ENCODE measurements at places on chromosomes 11 and 22.

DNA sequence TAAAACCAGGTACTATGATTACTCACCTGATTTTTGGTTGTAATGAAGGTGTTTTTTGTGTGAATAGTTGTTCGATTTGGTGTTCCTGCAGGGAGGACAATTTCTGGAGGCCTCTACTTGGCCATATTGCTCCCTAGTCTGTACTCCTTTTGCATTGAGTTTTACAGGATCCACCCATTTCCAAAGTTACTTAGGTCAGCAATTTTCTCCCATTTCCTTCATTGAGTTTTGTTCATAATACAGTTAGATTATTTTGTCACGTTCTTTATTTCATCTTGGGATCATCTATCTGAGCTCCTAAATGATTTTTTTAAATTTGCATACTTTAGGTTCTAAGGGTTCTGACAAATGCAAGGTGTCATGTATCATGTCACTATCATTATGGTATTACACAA is 20.1 kb upstream of the AQP11 start:
- ATAC-seq, result no peak

DNA sequence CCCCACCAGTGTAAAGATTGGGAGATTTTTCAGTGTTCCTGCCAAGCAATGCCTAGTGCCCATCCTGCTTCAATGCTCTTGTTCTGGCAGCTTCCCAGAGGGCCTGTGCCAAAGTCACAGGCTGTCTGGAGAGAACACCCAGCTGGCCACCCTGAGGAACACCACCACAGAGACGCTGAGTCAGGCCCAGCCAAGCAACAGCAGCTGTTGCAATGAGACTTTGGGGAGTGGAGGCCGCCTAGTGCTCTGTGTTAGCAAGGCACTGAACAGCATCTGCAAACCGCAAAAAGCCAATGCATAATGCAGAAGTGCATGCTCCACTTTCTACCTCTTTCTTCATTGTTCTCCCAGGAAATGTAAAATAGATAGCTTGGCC is 168.1 kb downstream of the NXPE2 start:
- ATAC-seq, result no peak

DNA sequence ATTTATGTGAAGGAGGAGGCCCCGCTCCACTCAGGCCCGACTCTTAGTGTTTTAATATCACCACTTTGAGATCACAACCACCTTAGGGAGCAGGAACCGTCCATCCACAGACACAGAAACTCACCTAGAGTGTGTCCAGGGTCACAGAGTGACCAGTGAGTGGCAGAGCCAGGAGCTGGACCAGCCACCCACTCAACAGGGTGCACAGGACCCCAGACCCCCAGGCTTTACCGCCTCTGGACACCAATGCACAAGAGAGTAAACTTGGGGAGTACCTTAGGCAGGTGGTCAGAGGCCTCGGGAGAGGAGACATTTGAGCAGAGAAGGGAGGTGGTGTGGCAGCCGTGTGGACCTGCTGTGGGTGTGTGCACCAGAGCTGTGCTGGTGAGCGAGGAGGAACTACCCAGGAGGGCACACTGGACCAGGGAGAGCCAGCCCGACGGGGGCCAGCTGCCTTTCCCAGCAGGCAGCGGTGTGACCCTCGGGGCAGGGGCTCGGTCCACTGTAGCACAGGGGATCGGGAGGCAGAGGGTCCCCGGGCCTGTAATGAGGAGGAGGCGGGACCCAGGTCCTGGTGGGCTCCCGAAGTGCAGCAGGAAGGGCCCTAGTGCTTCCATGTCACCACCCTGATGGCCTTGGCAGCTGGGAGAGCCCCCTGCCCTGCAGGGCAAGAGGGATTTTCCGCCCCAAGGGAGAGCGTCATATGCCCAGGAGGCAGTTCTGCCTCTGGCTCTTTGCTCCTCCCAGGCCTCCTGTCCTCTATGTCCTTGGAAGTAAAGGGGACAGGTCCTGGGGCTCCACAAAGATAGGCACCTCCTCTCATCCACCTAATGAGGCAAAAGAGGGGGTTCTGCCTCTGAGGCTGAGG is 7.5 kb upstream of the NLRP6 start:
- no peak for ATAC-seq

DNA sequence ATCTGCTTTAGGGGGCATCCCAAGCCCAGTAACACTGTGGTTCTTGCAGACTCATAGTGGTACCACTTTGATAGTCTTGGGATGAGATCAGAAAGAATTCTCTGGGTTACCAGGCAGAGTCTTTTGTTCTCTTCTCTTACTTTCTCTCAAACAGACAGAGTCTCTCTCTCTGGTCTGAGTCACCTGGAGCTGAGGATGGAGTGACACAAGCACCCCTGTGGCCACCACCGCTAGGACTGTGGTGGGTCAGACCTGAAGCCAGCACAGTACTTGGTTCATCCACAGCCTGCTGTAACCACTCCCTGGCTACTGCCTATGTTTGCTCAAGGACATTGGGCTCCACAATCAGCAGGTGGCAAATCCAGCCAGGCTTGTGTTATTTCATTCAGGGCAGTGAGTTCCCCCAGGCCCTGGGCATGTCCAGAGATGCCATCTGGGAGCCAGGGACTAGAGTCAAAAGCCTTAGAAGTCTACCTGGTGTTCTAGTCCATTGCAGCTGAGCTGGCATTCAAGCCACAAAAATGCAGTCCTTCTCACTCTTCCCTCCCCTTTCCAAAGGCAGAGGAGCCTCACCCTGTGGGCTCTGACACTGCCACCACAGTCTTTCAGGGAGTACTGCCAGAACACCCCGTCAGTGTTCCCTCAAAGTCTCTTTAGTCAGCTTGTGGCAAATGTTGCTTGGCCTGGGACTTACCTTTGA is 29.9 kb downstream of the ENDOD1 start:
- ATAC-seq, result no peak

- ATAC-seq, result no peak
Measured at GRCh38 chr11:86900162-86900561, 55.0 kb downstream of the FZD4 start.

- no peak for ATAC-seq
Measured at GRCh38 chr22:27489178-27489675, 312.3 kb downstream of the MN1 start.

DNA sequence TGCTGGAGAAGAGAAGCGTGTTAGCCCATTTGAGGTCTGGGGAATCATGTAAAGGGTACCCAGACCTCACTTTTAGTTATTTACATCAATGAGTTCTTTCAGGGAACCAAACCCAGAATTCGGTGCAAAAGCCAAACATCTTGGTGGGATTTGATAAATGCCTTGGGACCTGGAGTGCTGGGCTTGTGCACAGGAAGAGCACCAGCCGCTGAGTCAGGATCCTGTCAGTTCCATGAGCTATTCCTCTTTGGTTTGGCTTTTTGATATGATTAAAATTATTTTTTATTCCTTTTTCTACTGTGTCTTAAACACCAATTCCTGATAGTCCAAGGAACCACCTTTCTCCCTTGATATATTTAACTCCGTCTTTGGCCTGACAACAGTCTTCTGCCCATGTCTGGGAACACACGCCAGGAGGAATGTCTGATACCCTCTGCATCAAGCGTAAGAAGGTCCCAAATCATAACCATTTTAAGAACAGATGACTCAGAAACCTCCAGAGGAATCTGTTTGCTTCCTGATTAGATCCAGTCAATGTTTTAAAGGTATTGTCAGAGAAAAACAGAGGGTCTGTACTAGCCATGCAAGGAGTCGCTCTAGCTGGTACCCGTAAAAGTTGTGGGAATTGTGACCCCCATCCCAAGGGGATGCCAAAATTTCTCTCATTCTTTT is 65.2 kb downstream of the ALX4 start:
- no peak for ATAC-seq

DNA sequence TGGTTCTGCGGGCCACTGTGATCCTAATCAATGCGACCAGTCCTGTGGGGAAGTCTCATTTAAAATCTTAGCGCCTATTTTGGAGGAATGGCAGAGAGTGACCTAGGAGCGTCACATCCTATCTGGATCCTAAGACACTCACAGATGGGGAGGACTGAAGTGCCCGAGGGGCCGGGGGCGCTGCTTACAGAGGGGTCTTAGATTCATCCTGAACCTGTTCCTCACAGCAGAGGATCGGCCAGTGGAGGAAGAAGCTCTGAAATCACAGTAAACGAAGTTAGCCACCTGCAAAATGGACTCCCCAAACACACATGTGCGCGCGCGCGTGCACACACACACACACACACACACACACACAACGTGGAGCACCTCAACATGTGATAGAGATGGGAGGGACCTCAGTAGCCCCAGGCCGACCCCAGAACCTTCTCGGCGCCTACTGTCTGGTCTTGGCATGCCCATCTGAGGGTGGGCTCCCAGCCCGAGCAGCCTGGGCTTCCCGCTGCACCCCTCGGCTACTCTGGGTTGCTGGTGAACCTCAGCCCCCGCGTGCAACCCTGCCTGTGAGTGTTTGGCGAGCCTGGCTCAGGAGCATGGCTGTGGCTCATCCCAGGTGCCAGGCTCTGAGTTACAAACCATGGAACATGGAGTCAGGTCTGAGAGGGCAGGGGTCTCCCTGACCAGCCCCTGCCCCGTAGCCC is 613.3 kb downstream of the TBC1D22A start:
- ATAC-seq, result no peak

DNA sequence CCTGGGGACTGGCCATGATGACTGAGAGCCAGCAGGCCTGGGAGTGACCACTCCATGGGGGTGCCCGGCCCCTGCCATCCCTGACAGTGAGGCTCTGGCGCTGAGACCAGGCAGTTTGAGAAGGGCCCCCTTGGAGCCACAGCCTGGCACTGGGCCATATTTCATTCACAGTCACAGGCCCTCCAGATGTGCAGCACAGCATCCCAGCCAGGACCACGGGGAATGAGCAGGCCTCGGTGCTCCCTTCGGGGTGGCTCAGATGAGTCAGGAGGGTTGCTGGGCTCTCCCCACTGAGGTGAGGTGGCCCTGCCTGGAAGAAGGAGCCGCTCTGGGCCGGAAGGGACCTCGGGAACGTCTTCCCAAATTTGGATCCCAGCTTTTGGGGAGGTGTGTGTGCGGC is 53.0 kb downstream of the GRAMD4 start:
- ATAC-seq, result no peak

DNA sequence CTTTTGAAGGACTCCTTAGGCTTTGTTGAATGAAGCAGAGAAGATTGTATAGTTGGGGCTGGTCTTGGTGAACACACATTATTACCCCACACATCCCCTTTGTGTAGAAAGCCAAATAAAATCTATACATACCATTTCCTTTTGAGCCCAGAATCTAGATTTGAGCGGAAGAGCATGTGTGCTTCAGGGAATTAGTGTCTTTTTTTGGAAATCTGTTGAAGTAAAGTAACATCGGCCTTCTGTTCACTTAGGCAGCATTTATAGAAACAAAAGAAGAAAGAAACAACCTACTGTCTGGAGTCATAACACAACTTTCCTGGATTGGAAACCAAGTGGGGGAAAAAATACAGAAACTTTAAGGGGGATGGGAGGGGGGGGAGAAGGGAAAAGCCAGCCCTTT is 37.9 kb upstream of the TTC12 start:
- ATAC-seq, result no peak

- no peak for ATAC-seq
Measured at GRCh38 chr11:67448220-67448609, 4.3 kb downstream of the GPR152 start.

DNA sequence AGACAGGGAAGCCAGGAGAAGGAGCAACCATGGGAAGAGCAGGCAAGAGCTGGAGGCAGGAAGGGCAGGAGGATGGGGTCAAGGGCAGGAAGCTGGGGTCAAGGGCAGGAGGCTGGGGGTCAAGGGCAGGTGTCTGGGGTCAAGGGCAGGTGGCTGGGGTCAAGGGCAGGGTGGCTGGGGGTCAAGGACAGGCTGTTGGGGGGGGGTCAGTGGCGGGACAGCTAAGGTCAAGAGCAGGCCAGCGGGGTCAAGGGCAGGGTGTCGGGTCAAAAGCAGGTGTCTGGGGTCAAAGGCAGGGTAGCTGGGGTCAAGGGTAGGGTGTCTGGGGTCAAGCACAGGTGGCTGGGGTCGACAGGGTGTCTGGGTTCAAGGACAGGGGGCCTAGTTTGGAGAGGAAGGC is 24.2 kb downstream of the CPT1A start:
- ATAC-seq, result no peak

DNA sequence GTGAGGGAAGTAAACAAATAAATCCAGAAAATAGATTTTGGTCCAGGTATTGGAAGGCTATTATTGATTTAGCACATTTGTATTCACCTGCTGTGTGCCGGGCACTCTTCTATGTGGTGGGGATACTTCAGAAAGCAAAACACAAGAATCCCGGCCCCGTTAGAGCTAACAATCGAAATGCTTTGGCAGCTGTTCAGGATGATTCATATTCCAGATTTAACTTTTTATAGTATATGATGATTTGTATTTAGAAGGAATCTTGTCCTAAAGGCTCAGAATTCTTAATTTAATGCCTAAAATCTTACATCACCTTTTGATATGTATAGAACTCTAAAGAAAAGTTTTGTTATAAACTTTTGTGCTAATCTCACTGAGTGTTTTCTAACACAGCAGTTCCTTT is 28.0 kb downstream of the ZC3H12C start:
- no peak for ATAC-seq

GRCh38 chr11:13761716-13762115 is 93.2 kb downstream of the FAR1 start:
- no peak for ATAC-seq

DNA sequence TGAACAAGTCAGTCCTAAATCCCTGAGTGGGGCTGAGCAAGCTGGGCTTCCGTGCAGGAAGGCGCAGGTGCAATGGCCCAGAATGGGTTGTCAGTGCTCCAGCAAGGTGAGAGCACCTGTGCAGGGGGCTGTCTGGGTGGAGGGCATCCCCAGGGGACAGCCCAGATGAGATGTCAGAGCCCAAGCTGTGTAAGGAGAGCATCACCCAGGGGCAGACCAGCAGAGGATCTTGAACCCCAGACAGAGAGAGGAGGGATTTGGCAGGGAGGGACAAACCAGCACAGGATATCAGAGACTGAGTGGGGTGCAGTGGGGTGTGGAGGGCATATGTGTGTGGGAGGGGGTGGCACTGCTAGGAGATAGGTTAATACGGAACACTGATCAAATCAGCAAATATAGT is 114.9 kb upstream of the TMEM45B start:
- ATAC-seq, result no peak

Data from gastroesophageal sphincter (tissue), 4 donors.